Amniotic stem cell (primary cell): ENCODE measurements at places on chromosomes 11 and 22.

DNA sequence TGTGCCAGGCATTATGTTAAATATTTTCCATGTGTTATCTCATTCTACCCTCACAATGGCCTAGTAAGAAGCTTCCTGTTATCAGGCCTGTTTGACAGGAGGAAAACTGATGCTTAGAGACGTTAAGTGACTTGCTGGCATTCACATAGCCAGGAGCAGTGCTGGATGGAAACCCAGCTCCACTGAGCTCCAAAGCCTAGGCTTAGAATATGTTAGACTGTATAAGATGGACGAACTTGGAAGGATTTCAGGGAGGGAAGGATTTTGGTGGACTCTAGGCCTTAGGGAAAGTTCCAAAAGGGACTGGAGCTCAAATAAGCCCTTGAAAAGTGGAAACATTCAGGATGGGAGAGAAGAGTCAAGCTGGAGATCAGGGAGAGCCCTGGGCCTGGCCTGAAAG is 2.1 kb downstream of the CD44 start:
- DNase-seq = no peak

GRCh38 chr22:46673662-46674236 is 53.6 kb downstream of the GRAMD4 start:
- DNase-seq = no peak

GRCh38 chr11:35515224-35515623 is 10.2 kb downstream of the PAMR1 start:
- peak; percentile 59 for DNase-seq

DNA sequence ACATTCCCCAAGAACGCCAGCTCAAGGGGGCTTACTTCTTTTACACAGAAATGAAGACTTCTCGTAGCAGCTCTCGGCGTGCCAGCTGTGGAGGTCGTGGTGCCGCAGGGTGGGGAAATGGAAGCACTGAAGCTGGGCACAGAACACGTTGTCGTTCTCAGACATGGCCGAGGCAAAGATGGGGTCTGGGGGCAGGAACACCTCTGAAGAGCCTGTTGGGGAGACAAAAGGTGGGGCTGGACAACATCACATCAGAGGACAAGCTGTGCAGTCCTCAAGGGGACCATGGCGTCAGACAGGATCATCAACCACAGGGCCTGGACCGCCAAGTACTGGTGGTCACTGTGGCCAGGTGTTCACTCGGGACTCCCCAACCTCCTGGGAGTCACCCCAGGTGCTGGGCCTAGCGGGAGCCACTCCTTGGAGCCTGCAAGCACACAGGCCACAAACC is 65.2 kb downstream of the DGCR2 start:
- no peak for DNase-seq

- DNase-seq = no peak
These were observed 235.3 kb downstream of the CTTN start for GRCh38 chr11:70633610-70634009.

GRCh38 chr22:20056696-20057386 is 23.2 kb upstream of the DGCR8 start:
- DNase-seq = no peak

GRCh38 chr22:38397189-38398085 is 57.6 kb downstream of the KCNJ4 start:
- no peak for DNase-seq

GRCh38 chr22:45577746-45578523 is 75.3 kb downstream of the FBLN1 start:
- DNase-seq = no peak

DNA sequence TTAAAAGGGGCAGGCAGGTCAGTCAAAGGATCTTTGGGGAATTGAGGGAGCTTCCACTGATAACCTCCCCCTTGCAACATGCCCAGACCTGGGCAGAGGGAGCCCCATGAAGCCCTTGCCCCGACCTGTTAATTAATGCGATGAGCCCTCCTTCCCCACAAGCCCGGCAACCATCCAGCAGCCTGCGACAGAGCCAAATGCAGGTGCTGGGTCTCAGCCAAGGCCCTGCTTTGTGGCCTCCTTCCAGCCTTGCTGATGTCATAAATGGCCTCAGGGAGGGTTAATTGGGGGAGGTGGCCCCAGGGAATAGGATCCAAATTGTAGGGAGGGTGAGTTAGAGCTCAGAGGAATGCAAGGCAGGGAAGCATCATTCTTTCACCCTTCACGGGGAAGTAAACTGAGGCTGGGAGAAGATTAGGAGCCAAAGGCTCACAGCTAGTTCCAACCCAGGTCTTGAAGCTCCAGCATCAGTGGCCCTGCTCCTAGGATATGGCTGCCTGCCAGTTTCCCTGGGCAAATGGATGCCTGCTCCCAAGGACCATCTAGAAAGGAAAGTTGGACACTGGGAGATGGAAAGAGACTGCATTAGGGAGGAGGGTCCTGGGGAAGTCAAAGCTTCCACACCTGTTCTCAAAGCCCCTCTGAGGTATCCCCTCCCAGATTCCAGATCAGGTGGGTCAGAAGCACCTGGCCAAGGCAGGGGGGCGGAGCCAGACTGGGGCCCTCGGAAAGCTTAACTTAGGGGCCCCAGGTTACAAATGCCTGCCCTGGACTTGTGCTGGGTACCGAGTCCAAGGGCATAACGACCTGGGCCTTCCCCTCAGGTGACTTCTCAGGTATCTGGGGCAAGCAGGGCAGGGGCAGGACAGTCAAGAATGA is 34.1 kb downstream of the LMO1 start:
- no peak for DNase-seq

DNA sequence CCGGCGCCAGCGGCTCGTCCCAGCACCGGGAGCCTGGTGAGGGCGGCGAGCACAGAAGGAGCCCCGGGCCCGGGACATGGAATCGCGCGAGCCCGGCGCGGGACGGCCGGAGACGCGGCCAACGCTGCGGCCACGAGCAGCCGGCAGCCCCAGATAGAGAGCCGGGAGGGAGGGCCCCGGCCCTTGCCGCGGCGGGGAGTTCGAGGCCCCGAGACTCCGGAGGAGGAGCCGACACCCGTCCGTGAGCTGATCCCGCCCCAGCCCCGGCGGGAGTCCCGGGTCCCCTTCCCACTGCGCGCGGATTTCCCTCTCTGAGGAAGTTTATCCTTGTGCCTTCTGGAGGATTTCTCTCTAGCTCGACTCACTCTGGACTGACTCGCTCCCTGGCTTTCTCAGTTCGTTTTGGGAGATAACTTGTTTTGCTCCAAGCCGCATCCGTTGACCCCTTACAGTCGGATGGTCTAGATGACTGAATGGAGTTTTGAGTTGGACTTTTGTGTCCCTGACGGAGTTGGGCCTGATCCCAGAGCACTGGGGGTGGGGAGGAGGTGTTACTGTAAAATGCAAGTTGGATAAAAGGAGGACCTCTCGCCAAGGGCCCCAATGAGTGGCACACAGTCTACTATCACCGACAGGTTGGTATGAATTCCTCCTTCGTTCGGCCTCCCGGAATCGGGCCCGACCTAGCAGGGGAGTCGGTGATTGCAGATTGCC is 585 bp downstream of the ARHGEF12 start:
- no peak for DNase-seq

DNA sequence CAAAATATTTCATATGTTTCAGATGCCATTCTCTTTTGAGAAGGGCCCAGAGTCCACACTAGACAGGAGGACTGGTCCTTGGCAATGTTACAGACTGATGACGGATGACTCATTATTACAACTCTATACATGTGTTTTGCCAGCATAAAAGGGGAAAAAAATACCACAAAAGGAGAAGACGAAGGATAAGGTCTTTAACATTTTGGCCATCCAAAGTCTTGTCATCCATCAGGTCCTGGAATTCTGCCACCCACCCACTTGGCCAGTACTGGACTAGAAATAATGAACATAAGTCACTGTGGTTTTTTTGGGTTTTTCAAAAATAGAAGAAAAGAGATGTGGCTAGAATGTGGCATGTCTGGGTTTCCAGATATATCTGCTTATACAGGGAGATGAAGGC is 57.7 kb upstream of the BDNF start:
- no peak for DNase-seq

DNA sequence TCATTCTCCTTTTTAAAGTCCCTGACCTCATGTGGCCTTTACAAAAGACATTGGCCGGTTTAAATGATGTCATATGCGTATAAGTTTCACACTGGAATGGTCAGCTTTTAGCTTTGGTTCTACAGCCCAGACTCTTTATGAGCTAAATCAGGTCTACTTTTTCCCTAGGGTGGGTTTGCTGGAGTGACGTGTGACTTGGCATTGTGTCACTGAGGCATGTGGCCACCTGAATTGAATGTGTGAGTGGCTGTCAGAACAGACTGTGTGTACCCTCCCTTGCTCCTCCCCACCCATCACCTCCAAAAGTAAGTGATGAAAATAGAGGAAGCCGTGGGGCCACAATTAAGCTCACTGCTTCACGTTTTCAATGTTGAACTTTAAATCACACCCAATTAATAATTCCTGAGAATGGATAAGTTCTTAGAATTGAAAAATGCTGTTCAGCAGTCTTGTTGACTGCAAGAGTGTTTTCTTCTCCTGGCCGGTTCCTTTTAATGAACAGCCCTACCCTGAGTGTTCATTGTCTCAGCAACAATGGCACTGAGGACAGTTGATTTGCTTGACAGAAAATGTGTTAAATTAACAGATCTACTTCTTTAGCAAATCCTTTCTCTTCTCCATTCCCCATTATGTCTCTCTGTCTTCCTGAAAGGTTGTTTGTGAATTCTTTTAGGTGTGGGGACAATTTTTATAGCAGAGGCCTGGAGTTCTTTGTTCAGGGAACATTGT is 11.3 kb downstream of the CECR2 start:
- DNase-seq = no peak

DNA sequence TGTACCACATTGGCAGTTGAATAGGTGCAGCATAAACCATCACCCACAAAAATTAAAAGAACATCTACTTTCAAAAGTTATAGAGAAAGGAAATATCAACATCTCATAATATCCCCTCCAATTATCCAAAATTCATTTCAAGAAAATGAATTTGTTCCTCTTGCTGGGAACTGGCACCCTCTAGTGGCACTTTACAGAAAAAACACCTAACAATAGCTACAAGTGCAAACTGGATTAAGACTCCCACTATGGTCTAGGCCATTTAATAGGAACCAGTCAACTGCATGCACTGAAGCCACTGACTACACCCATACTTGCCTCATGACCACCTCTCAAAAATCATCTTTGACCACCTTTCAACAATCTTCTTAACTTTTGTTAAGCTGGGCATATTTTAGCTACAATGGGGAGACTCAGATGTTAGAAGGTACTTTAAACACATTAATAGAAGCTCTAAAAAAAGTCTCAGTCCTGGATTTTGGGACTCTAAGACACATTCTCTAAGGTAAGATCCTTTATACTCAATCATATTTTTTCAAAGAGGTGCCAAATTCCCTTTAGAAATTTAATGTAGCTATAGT is 17.3 kb downstream of the TRAF6 start:
- DNase-seq = no peak

- no peak for DNase-seq
These were observed 375.2 kb downstream of the SHANK2 start for GRCh38 chr11:70877151-70877550.

DNA sequence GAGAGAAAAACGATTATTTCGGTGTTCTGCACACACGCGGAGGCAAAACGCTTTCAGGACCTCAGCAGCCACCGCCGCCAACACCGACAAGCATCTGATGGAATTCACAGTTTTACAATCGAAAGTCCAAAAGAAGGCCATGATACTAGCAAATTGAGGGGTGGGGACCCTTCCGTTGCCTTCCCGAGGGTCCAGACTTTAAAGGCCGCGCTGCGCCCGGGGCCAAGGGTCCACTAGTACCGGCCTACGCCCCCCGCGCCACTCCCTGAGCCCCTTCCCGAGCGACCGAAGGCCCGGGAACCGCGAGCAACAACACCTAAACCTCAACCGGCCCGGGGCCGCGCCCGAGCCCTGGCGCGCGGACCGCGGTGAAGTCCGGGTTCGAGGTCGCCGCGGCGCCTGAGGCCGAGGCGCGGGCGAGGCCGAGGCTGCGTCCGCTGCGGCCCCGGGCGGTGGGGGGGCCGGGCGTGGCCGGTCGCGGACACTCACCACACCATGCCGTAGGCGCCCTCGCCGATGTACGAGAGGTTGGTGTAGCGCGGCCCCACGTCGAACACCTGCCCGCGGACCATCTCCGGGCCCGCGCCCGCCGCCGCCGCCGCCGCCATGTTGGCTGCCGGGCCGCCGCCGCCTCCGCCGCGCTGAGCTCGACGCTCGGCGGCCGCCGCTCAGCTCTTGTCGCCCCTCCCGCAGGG is 465 bp downstream of the MAPK1 start:
- DNase-seq = no peak

GRCh38 chr11:69211920-69212797 is 56.4 kb downstream of the SMIM38 start:
- no peak for DNase-seq

- DNase-seq = no peak
These were observed 1.9 kb downstream of the DUSP18 start for GRCh38 chr22:30665786-30666185.

- DNase-seq = no peak
These were observed 72.0 kb upstream of the NARS2 start for GRCh38 chr11:78646564-78647185.

GRCh38 chr11:30608534-30608933 is 22.4 kb upstream of the MPPED2 start:
- no peak for DNase-seq

DNA sequence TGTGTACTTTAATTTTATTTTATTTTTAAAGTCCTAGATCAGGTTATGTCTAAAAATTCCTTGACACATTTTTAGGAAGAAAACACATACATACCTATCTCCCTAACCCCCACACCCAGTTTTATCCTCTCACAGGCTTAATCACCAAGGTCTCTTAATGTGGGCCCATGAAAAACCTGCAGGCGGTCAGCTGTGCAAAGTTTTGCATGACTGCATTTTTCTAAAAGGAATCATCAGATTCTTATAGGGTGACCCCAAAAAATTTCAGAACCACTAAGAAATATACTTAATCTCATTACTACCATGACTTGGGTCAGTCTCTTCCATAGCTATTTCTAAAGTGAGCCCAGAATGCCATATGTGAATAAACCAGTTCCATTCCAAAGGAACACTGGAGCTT is 19.8 kb downstream of the SAA1 start:
- no peak for DNase-seq

DNA sequence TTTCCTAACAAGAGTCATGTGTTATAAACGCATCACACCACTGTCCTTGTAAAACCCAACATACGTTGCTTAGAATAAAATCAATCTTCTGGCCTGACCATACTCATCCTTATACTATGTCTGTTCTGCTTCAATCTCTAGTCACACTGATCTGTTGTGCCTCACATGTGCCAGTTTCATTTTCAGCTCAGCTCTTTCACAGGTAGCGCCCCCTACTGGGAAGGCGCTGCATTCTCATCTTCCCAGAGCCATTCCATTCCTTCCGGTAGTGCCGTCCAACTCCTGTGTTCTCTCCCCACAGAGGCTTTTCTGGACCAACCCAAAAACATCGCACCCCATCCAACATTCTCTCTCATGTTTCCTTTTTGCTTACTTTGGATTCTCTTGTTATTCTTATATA is 22.2 kb downstream of the CASP5 start:
- DNase-seq = no peak

GRCh38 chr11:93652161-93652597 is 9.3 kb upstream of the CEP295 start:
- no peak for DNase-seq
